ENCODE measurements at places on chromosomes 11 and 22. TPM values are rescaled to one million over a fixed set of nuclear protein-coding genes. Genes with fewer than 3 reads are reported as not detected.

RAG2 gene
- not detected for total RNA-seq

ALX4 gene
- 4.0 TPM for total RNA-seq

NPTXR gene
- total RNA-seq, result 15.1 TPM

SMTN gene
- total RNA-seq, result 31.0 TPM

PVALB gene
- total RNA-seq, result not detected
